ENCODE measurements at places on chromosomes 3 and 15.

DNA sequence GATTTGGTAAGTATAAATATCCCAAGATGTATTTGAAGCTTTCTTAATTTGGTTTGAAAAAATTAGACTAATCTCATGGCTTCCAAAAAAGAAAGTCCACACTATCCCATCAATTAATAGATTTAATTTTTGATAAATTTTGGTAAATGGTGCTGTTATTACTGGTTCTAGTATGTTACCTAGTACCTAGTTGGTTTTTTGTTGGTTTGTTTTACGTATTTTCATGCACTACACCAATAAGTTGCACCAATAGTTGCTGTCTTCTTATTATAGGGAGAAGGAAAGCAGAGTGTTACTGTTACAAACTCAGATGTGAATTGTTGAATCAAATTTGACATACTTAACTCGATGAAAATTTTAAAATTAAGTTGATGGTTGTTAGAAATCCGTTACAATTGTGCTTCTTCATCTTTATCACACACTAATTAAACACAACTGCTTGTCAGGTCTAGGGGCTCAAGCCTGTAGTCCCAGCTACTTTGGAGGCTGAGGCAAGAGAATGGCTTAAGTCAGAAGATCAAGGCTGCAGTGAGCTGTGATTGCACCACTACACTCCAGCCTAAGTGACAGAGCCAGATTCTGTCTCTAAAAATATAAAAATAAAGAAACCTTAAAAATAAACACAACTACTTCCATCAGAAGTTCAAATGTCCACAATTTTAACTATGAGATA lies 23.1 kb upstream of the MBNL1 start:
- no peak for DNase-seq

GRCh38 chr15:35256551-35256950 lies 171.5 kb upstream of the NANOGP8 start:
- DNase-seq = no peak

DNA sequence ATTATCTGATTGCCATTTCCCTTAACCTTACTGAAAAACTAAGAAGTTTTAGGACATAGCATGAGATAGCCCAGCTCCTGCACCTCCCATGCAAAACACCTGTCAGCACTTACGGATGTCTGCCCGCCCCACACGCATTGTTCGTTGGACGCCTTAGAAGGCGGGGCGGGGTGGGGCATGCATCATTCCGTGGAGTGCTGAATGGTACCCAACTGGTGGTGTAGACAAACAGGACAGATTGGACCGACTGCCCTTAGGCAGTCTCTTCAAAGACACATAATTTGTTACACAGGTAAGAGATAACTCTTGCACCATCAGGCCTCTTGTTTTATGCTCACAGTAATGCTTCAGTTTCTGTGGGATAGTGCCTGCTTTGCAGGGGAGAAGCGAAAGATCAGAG lies 93.8 kb downstream of the SMAD6 start:
- DNase-seq = no peak

GRCh38 chr3:12934431-12934830 lies 93.1 kb upstream of the RPL32 start:
- DNase-seq = no peak

- no peak for DNase-seq
These were observed 90.7 kb downstream of the SCN11A start for GRCh38 chr3:38960953-38961622.

DNA sequence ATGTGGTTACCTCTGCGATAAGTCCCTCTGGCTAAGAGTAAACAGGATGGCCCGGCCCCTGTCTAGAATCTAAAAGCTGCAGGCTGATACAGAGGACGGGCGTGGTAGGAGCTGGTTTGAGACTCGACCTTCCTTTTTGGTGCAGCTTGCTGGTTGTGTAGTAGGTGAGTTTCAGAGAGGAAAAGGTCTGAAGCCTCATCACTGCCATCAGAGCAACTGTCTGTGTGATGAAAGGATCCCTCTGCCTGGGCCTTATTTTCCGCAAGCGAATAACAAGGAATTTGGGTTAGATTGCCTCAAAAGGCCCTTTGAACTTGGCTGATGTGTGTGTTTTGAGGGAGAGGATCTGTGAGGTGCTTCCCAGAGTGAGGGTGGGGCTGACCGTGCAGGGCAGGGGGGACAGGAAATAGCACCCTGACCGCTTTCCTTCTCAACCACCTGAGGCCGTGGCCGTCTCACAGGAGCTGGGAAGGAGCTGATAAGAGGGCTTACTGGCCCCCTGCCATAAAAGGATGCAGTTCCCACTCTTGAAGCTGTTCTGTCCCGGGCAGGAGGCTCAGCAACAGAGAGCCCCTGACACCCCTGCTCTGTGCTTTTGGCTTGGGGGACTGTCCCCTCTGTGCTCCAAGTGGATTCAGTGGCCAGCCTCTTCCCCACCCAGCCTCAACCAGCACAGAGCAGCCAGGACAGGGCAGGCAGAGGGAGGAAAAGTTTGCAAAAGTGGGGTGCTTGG lies 45.6 kb upstream of the TFRC start:
- peak; percentile 24 for DNase-seq

DNA sequence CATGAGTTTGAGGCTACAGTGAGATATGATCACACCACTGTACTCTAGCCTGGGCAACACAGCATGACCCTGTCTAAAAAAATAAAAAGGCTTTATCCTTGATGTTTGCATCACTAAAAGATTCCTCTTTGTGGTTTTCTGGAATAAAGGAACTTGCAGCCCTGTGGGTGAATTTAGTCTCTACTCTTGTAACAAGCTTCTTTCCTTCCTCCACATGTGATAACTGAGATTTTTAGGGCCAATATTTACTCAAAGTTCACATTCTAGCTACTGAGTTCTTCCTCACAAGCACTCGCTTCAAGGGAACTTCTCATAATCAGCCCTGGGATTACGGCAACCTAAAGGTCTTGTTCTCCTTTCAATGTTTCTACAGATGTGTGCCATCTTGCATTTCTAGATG lies 24.6 kb downstream of the COMMD2 start:
- no peak for DNase-seq

- no peak for DNase-seq
These were observed 13.1 kb upstream of the SCN5A start for GRCh38 chr3:38662544-38662943.

- DNase-seq = no peak
These were observed 56.7 kb downstream of the SPG11 start for GRCh38 chr15:44606740-44607139.

- DNase-seq = no peak
These were observed 302.9 kb upstream of the LRRFIP2 start for GRCh38 chr3:37477275-37477674.

GRCh38 chr3:174397848-174398247 lies 461.3 kb upstream of the NAALADL2 start:
- DNase-seq = no peak

- no peak for DNase-seq
These were observed 374.6 kb upstream of the CFAP20DC start for GRCh38 chr3:59424268-59425010.

DNA sequence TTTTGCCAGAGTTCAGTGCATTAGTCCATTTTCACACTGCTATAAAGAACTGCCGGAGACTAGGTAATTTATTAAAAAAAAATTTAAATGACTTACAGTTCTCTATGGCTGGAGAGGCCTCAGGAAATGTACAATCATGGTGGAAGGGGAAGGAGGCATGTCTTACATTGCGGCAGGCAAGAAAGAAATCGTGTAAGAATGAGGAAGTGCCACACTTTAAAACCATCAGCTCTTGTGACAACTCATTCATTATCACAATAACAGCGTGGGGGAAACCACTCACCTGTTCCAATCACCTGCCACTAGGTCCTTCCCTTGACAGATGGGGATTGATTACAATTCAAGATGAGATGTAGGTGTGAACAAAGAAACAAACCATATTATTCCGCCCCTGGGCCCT lies 1361.4 kb downstream of the NSUN3 start:
- no peak for DNase-seq

GRCh38 chr15:70669966-70670658 lies 93.2 kb downstream of the UACA start:
- DNase-seq = no peak

DNA sequence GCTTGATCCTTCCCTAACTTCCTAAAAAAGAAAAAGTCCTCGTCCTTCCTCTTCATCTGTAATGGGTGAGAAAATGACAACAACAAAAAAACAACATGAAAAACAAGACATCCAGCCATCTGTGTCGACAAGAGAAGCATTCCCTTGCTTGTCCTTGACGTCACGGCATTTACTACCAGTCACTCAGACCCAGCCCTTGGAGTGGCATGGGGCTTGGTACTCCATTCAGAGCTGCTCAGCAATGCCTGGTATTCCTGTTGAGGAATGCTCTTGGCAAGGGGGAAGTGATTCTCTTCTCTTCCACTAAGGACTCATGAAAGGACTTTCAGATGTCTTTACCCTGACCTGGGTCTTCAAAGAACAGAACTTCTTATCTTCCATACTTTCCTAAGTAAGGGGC lies 339.7 kb upstream of the RASGRP1 start:
- DNase-seq = no peak

DNA sequence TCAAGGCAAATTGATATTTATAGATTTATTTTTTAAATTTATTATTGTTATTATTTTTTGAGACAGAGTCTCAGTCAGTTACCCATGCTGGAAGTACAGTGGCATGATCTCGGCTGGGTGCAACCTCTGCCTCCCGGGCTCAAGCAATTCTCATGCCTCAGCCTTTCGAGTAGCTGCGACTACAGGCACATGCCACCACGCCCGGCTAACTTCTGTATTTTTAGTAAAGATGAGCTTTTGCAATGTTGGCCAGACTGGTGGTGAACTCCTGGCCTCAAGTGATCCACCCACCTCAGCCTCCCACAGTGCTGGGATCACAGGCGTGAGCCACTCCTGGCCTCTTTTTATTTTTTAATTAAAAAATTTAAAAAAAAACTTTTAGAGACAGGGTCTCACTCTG lies 19.0 kb downstream of the SPG21 start:
- no peak for DNase-seq

- no peak for DNase-seq
These were observed 910.1 kb downstream of the MCTP2 start for GRCh38 chr15:95141486-95141885.

DNA sequence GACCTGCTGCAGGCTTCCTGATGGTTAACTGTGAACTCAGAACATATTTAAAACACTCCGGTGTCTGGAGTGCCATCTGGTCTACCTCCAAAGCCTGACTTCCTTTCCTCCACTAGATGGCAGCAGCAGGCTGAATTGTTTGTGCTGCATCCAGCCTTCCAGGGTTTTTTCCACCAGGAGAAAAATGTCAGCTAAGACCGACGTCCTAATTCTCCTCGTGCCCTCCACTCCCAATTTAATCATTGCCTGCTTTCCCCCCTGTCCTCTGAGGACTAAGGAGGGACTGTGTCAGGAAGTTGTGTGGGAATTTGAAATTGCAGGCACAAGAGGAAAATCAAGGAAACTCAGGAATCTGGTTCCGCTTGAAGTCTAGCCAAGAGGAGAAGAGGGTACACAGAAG lies 165.2 kb upstream of the UMPS start:
- peak; percentile 28 for DNase-seq

- DNase-seq = no peak
These were observed 4.7 kb upstream of the KPNA4 start for GRCh38 chr3:160569894-160570652.

DNA sequence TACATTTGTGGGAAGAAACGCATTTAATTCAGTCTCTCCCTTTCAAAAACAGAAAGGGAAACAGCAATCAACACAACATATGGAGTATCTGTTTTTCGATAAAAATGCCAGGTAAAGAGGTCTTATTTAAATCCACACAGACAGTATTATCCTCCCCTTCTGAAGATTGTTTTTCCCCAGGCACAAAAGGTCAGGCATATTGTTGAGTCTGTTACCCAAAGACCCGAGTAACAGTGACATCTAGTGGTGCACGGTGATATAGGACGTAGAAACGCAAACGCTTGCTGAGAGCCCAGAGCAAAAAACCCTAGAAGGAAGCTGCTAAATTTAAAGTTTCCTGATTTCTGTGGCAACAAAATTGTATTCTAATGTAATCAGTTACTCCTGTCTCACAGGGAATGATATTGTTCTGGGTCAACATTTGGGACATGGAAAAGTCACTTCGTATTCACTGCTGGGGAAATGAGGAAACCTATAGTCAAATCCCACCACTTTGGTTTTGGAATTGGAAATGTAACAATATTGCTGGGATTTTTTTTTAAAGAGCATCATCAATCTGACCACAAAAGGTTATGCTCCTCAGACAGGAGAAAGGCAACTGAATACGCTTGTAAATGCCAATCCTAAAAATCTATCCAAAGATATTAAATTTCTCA lies 312.7 kb upstream of the CCDC54 start:
- peak; percentile 38 for DNase-seq

DNA sequence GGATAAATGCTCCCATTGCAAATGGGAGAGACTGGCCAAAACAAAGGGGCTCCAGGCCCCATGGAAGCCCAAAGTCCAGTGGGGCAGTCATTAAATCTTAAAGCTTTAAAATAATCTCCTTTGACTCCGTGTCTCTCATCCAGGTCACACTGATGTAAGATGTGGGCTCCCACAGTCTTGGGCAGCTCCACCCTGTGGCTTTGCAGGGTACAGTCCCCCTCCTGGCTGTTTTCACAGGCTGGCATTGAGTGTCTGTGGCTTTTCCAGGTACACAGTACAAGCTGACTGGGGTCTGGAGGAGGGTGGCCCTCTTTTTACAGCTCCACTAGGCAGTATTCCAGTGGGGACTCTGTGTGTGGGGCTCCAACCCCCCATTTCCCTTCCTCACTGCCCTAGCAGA lies 45.9 kb downstream of the NIPA2 start:
- DNase-seq = no peak

GRCh38 chr3:30493911-30494311 lies 112.5 kb upstream of the TGFBR2 start:
- no peak for DNase-seq

- DNase-seq = no peak
These were observed 12.5 kb downstream of the ZBTB47 start for GRCh38 chr3:42666022-42666421.

GRCh38 chr15:75053748-75054125 lies 30.3 kb downstream of the PPCDC start:
- DNase-seq = no peak

DNA sequence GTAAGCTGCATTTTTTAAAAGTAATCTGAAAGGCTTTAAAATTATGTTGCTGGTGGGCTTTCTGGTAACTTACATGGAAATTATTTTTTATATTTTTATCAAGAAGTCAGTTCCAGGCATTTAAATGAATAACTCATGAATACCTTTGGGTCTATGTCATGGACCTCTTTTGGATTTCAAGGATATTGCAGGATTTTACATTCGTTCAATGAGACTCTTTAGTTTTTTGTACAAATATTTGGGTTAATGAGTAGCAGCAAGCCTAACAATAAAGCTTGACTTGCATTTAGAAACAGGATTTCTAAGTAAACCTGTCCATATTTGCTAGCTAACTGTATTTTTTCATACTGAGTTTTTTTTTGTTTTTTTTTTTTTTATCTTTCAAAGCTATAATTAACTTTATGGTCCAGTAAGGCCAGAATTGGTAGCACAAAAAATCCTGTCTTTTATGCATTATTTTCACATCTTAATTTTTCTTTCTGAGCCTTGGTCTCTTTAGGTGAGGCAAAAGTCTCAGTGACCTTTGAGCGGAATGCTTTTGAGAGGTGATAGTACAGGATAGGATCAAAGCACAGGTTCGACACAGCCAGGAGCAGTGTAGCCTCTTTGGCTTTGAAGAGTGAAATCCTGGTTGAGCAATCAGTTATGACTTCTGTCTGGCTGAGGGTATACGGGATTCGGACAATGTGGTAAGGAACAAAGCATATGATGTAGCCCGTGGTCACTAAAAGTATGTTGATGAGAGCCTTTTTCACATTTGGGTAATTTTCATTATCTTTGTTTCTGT lies 4.8 kb downstream of the GPR171 start:
- no peak for DNase-seq
